ENCODE measurements at places on chromosomes 13 and 19.

GRCh38 chr19:57814505-57815246, at the start of gene ZNF552:
ZNF552 (minus strand) TSS chr19:57814913; CDS start chr19:57814743, 170 bp downstream.
- peak; percentile 82 for DNase-seq

DNA sequence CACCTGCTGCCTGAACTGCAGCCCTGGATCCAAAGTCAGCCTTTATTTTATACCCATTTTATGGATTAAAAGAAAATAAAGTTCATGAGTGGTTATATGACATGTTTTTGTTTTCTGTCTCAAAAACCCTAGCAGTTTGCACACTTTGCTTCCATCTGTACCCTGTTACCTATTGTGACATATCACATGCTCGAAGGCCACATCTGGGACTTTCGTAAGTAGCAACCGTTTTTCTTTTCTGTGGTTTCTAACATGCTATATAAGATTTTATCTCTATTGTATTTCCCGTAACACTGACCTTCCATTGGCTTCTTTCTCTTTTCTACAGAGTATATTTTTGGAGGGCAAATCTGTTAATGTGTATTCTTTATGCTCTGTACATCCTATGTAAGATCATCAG, 1007.2 kb downstream of the PCDH9 start:
- no peak for DNase-seq

DNA sequence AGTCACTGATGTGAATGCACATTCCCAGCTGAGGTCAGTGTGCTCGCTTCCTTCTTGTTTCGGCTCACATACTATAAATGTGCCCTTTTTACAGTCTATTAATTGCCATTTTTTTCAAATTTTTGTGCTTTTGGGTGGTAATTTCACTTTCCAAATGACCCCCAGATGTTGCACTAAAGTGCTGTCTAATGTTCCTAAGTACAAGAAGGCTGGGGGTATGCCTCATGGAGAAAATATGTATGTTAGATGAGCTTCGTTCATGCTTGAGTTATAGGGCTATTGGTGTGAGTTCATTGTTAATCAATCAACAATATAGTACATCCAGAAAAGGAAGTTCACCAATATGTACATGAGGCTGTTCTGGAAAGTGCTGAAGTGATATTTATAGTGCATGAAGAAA, 84.7 kb downstream of the KL start:
- no peak for DNase-seq

GRCh38 chr13:40589285-40590109, 76.9 kb downstream of the FOXO1 start:
- DNase-seq = peak; percentile 45

DNA sequence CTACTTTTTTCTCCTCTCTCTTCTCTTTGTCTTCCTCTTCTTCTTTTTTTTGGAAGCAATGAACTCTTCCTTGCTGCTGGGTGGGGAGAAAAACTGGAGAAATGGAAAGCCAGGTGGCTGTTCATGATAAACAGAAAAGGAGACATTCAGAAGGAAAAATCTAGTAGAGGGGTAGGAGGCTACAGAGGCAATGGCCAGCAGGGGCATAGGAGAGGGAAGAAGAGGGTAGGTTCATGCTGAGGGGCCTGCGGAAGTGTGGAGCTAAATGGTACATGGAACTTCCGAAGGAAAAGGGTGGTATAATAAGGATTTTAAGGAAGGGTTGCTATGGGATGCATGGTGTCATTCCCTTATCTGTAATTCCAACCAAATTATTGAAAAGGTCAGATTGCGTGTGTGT, 17.5 kb upstream of the HS6ST3 start:
- no peak for DNase-seq

GRCh38 chr13:101556676-101557123, 104.2 kb downstream of the ITGBL1 start:
- DNase-seq = no peak

- peak; percentile 70 for DNase-seq
These were observed 6.7 kb upstream of the PCDH17 start for GRCh38 chr13:57624565-57625435.

DNA sequence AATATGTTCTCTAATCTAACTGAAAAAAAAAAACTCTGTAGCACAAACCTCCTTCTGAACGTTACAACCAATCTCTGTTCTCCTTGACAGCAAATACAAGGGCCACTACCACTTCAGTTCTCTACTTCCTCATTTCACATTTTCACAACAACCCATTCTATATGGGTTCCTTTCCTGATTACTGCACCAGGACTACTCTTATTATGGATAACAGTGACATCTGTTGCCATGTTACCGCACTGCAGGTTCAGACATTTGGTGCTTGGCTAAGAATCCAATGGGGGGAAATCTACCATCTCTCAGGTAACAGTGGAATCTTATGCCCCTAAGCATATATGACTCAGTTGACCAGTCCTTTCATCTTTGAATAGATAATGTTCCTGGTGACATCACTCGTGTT, 11.6 kb upstream of the FPR3 start:
- no peak for DNase-seq

DNA sequence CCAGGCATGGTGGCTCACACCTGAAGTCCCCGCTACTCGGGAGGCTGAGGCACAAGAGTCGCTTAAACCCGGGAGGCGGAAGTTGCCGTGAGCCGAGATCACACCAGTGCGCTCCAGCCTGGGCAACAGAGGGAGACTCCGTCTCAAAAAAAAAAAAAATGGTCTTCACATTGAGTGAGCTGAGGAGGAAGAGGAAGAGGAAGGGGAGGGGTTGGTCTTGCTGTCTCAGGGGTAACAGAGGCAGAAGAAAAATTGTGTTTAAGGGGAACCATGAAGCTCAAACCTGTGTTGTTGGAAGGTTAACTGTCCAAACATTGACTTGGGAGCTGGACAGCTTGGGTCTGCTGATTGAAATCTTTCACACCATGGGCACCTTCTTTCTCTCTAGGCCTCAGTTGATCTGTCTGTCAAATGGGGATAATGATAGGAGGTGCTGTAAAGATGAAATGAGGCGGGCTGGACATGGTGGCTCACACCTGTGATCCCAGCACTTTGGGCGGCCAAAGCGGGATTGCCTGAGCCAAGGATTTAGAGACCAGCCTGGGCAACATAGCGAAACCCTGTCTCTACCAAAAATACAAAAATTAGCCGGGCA, 9.8 kb upstream of the SLC44A2 start:
- DNase-seq = no peak

DNA sequence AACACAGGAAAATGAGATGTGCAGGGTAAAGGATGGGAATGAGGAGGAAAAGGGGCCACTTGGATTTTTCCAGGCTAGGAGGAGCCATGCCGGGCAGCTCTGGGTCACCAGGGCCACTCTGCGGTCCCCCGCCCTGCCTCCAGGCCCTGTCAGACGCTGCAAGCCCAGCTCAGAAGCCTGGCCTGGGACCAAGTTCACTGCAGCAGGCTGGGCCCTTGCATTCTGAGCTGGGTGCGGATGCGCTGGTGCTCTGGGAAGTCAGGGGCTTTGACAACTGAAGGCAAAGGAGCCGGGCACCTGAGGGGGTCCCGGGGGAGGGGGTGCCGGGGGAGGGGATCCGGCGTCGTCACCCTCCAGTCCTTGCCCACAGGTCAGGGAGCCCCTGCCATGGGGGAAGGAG, 77.5 kb downstream of the WTIP start:
- no peak for DNase-seq

Data from right renal pelvis (tissue), 4 donors.